Fibroblast of the aortic adventitia (primary cell): ENCODE measurements at places on chromosomes 12 and 14. TPM values are rescaled to one million over a fixed set of nuclear protein-coding genes. Genes with fewer than 3 reads are reported as not detected.

ARHGEF25 gene
- total RNA-seq: 18.3 and 64.5 TPM in 2 replicates

DIO2 gene
- total RNA-seq: 0.74 and 66.0 TPM in 2 replicates

DNA sequence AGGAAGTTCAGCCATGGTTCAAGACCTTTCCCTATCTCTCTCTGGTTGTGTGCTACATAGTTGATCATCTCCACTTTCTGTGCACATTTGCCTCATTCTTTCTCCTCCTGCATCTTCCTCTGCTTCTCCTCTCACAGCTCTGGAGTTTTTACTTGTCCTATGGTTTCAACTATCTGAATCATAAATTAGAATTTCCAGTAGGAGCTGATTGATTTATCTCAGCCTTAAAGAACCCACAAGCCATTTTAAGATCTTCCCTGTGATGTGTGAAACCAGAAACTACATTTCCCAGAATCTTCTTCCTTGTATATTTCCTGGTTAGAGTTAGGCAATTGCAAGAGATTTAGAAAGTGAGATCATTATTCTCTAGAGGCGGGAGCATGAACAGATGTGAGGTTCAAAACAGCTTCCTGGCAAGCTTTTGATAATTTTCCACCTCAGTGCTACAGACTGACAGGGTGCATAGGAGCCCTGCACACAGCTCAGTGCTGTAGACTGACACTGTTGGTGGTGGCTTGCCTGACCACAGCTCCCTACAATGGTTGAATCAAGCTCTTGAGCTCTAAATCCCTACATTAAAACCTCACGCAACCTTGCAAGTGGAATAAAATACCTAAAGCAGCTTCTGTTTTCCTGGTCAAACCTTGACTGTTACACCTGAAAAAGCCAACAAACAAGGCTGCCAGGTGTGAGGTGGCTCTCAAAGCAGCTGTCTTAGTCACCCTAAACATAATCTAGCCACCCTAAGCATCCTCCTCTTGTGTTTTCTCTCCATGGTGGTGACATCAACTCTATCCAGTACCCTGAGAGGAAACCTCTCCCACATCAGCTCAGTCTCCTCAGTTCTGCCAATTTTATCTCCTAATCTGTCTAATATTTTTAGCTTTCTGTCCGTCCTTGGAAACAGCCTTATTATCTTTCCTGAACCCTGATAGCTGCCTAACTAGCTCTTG lies 21.5 kb upstream of the IFNG start:
- DNase-seq: peak; percentile 1

GRCh38 chr12:103855036-103855712 lies 14.1 kb upstream of the NT5DC3 start:
- DNase-seq: peak; percentile 45
